Spleen (tissue), 13 donors: ENCODE measurements at places on chromosomes 16 and 17.

DNA sequence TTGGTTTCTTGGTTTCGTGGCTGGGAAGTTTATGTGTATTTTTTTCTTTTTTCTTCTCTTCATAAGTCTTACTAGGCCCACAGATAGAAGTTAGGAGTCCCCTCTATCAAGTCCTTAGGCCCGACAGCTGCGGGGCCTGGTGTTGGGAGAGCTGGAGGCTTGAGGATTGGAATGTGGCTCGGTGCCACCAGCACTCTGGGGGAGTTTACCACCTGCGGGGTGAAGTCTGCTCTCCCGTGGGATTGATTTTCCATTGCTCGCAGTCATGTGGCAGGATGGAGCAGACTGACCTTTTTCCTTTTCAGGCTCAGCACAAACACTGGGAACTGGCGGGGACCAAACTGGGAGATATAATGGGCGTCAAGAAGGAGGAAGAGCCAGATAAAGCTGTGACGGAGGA is 7.5 kb downstream of the DHX38 start:
- no peaks in the 10 kb centered on the region for H3K27me3 ChIP-seq
- DNase-seq: no peak
- H3K36me3 ChIP-seq: peaks cover 100% of the 10 kb centered on the region
- H3K4me1 ChIP-seq: no peaks in the 10 kb centered on the region
- H3K4me3 ChIP-seq: no peak overlapping the region
- no peak overlapping the region for H3K27ac ChIP-seq

- no peak overlapping the region for H3K4me3 ChIP-seq
- peaks cover 18% of the 10 kb centered on the region for H3K36me3 ChIP-seq
- DNase-seq: no peak
- no peak overlapping the region for H3K27ac ChIP-seq
These were observed 88.2 kb downstream of the SPECC1 start for GRCh38 chr17:20097330-20097729.

- no peak overlapping the region for H3K4me3 ChIP-seq
- H3K4me1 ChIP-seq: no peaks in the 10 kb centered on the region
- H3K27ac ChIP-seq: no peak overlapping the region
These were observed 6.1 kb downstream of the SLC35G3 start for GRCh38 chr17:35188111-35188510.

GRCh38 chr17:4741544-4741943 is 1.8 kb upstream of the CXCL16 start:
- H3K4me1 ChIP-seq: peaks cover 11% of the 10 kb centered on the region
- H3K27me3 ChIP-seq: peaks cover 63% of the 10 kb centered on the region
- no peak overlapping the region for H3K4me3 ChIP-seq
- no peak overlapping the region for H3K27ac ChIP-seq

DNA sequence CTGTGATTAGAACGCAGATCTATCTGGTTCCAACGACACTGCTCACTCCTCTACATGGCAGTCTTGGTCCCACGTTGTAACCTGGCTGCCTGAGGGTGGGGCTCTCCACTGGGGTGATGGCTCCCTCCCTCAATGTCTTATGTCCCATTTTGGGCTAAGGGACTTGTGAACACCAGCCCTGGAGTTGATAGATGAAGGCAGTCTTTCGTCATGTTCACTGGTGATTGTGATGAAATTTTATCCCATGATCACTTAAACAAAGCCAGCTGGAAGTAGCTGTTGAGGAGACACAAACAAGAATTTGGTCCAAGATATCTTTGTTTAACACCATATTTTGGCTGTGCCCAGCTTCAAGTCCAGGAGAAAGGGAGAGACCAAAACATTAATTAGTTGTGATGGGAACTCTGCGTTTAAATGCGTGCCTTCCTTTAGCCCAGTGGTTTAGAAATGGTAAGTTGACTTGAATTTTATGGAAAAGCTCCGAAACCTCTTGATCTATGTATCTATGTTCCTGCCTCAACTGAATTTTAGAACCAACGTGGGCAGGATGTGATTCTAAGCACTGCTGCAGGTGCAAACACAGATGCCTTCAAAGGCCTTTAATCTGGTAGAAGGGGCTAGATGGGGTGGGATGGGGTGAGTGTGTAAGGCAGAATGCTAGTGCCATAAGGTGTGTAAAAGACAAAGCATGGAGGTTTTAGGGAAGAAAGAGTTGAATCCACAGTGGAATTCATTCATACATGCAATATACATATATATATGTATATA is 186.8 kb upstream of the IRX3 start:
- no peaks in the 10 kb centered on the region for H3K4me1 ChIP-seq
- H3K27ac ChIP-seq: no peak overlapping the region
- no peak for DNase-seq
- H3K36me3 ChIP-seq: no peaks in the 10 kb centered on the region
- H3K4me3 ChIP-seq: no peak overlapping the region
- no peaks in the 10 kb centered on the region for H3K27me3 ChIP-seq

GRCh38 chr17:29146369-29146972 is 33.7 kb downstream of the MYO18A start:
- DNase-seq: no peak
- no peak overlapping the region for H3K27ac ChIP-seq
- no peak overlapping the region for H3K4me3 ChIP-seq
- H3K4me1 ChIP-seq: peaks cover 71% of the 10 kb centered on the region

DNA sequence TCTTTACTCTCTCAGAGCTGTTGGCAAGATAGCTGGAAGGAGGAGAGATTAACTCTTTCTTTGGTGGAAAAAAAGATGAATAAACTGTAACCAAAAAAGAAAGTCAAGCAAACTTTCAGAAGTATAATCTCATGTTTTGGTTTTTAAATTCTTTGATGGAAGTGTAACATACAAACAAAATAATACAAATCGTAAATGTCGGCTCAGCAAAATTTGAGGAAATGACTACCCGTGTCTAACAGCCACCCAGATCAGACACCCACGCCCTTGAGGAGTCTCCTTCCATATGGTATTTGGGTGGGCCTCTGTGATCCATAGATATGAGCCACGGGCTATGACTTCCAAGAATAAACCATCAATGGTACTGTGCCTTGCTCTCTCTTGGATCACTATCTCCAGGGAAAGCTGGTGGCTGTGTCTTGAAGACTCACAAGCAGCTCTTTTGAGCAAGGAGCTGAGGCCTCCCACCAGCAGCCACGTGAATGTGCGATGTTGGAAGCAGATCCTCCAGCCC is 9.6 kb upstream of the CD300C start:
- H3K27me3 ChIP-seq: no peaks in the 10 kb centered on the region
- H3K4me3 ChIP-seq: no peak overlapping the region
- H3K4me1 ChIP-seq: peaks cover 10% of the 10 kb centered on the region
- no peaks in the 10 kb centered on the region for H3K36me3 ChIP-seq

- no peak overlapping the region for H3K27ac ChIP-seq
- no peaks in the 10 kb centered on the region for H3K36me3 ChIP-seq
- no peak overlapping the region for H3K4me3 ChIP-seq
- H3K4me1 ChIP-seq: no peaks in the 10 kb centered on the region
- DNase-seq: no peak
- no peaks in the 10 kb centered on the region for H3K27me3 ChIP-seq
These were observed 24.7 kb upstream of the PSMD7 start for GRCh38 chr16:74271872-74272271.

DNA sequence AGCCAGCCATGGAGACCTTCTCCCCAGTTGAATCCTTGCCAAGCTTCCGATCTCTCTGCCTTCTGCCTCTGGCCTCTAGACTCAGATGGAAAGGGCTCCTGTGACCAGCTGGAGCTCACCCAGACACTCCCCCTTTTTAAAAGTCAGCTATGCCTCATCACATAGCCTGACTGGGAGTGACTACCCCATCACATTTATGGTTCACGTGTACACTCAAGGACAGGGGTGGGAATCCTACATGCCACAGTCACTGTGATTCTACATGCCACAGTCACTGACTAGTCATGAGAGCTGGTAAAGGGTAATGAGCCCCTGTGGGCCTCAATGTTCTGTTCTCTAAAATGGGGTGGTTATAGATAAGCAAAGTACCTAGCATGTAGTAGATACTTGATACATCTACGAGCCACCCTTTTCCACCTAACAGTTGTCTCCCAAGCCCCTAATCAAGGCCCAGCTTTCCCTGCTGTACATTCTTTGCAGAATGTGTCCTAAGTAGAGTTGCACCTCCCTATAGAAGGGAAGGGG is 85.1 kb downstream of the RGS9 start:
- H3K27ac ChIP-seq: no peak overlapping the region
- H3K4me3 ChIP-seq: no peak overlapping the region
- DNase-seq: no peak
- no peaks in the 10 kb centered on the region for H3K36me3 ChIP-seq
- no peaks in the 10 kb centered on the region for H3K4me1 ChIP-seq

DNA sequence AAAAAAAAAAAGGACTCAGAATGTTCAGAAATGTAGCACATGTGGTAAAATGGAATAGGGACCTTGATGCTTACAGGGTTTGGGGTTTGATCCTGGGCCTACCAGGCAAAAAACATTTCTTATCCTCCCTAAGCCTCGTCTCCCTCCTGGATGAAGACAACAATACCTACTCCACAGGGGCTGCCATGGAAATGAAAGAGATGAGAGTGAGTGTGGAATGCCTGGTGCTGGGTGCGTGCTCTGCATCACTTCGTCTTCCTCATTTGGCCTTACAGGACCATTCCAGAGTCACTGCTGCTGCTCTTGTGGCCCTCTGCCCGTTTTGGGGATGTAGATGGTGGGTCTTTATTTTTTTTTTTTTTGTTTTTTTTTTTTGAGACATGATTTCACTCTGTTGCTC is 692.9 kb upstream of the EEF2KMT start:
- no peaks in the 10 kb centered on the region for H3K4me1 ChIP-seq
- H3K4me3 ChIP-seq: no peak overlapping the region
- H3K27me3 ChIP-seq: no peaks in the 10 kb centered on the region
- no peak for DNase-seq

- H3K36me3 ChIP-seq: no peaks in the 10 kb centered on the region
- no peaks in the 10 kb centered on the region for H3K27me3 ChIP-seq
- no peaks in the 10 kb centered on the region for H3K4me1 ChIP-seq
- DNase-seq: no peak
- no peak overlapping the region for H3K4me3 ChIP-seq
These were observed 206.1 kb downstream of the HAPSTR1 start for GRCh38 chr16:9297437-9298113.
